ENCODE measurements at places on chromosomes 4 and X.

GRCh38 chrX:150715184-150715583, 22.0 kb downstream of the MTMR1 start:
- DNase-seq, result no peak

DNA sequence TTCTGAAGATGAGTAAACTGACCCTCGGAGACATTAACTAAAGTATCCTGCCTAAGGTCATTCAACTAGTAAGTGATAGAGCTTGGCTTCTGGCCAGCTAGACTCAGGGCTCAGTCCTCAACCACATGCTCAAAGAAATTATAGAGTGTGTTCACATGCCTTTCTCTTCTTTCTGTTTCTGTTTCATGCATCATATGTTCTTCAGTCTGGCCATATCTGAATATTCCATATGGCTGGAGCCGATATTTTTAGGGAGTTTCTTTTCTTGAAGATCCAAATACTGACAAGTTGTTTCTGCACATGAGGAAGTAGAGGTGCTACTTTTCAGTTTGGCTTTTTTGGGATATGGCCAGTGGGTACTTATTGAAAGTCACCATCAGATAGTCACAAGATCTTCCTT, 44.9 kb downstream of the MMRN1 start:
- DNase-seq, result no peak

DNA sequence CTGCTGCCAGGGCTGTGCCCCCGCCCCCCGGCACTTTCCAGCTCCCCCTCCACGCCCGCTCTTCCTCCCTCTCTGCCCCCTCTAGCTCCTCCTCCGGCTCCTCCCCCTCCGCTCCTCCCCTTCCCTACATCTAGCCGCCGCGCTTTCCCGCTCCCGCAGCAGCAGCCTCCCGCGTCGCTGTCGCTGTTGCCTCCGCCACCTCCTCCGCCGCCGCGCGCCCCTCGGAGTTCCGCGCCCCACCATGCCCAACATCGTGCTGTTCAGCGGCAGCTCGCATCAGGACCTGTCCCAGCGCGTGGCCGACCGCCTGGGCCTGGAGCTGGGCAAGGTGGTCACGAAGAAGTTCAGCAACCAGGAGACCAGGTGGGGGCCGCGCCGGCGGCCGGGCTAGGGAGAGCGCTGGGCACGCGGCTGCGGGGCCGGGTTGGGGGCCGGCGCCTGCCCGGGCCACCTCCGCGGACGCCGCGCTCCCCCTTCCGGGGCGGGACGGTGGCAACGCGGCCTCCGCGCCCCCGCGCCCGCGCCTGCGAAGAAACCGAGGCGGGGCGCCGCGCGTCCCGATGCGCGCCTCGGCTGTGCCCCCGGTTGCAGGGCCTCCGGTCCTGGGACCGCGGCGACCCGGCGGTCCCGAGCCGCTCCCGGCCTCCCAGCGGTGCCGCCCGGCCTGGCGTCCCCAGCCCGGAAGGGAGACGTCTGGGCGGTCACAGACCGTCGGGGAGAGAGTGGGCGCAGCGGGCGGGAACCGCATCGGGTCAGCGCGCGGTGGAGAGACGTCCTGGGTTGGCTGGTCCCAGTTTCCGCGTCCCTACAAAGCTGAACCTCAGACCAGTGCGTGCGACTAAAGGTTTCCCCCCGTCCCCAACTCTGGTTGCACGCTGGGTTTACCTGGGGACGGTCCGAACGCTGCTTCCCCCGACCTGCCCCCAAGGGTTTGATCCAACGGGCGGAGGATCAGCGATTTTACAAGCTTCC, at the start of gene PRPS2:
TSS of gene PRPS2 (plus strand) at position 156 of the 972 bp plus-strand sequence. CDS start at position 242, 86 bp downstream.
- DNase-seq, result peak; percentile 34

- DNase-seq, result peak; percentile 85
Observed at GRCh38 chrX:38312436-38312835, 14.9 kb downstream of the RPGR start.

GRCh38 chrX:27775984-27776383, 31.8 kb upstream of the MAGEB10 start:
- DNase-seq, result no peak

- no peak for DNase-seq
Observed at GRCh38 chrX:149504226-149504914, 736 bp downstream of the IDS start.

DNA sequence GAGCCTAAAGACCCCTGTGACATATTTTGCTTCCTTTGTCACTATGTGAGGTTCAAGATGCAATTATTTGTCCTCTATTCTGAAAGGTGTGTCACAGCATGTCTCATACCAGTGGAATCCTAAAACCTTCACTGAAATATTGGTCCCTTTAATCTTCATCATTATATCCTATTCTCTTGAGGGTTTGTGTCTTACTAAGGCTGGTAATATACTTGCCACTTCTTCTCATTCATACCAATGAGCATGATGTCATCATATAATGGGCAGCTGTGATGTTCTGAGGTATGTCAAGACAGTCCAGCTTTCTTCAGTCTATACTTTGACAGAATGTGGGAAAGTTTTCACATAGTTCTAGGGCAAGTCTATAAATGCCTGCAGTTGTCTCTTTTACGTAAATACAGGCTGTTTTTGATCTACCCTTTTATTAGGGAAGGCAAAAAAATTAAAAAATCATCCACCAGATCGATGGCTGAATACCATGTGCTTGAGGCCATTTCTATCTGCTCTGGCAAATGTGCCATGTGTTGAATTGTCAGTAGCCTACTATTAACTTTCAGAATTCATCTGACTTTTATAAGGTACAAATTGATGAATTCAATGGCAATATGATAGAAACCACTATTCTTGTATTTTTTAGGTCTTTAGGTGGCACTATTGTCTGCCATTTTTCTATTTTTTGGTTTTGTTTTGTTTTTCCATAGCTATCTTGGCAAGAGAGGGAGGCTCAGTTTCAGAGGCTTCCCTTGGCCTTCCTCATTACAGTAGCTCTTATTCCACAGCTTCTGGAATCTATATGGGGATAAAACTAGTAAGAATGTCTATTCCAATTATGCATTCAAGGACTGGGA, 209.0 kb downstream of the PPARGC1A start:
- peak; percentile 1 for DNase-seq

GRCh38 chr4:72319601-72320021, 249.4 kb downstream of the ADAMTS3 start:
- DNase-seq, result no peak

- no peak for DNase-seq
Observed at GRCh38 chr4:183286590-183287308, 33.3 kb downstream of the CLDN22 start.

GRCh38 chr4:5133201-5133600, 81.9 kb downstream of the STK32B start:
- DNase-seq, result no peak

DNA sequence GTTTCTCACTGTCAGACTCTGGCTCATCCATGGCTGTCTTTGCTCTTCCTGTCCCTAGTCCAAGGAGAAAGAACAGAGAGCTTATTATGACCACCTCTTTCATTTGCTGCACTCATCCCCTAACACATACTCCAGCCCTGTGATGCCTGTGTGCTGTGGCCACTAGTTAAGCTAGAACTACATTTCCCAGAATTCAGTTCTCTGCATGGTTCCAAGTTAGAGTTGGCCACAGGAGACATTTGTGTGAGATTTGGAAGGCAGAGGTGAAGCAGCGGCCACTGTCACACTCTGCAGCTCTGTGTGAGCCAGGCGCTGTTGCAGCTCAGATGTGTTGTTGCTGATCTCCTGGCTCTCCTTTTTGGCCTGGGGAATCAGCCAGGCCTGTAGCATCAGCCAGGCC, 188.2 kb upstream of the ATP6AP2 start:
- DNase-seq, result no peak

All from HCEC 1CT (cell line).